Cerebellar nuclear complex (tissue), 1 donor: ENCODE measurements at places on chromosomes 4 and X.

DNA sequence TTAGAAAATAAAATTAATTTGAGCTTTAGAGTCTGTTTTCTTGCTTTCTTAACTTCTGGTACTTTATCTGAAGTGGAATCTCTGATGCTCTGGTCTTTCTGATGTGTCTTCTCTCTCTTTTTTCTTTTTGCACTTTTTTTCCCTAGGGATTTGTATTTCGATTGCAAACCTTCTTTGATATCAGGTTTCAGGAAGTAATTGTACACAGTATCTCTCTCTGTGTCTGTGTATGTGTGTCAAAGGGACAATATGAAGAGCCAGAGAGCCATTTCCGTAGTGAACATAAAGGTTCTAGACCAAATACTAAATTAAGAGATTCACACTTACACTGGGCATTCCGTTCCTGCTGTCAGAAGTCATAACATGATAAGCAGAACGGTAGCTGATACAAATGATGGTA, 325.0 kb downstream of the PCDH7 start:
- DNase-seq: no peak

DNA sequence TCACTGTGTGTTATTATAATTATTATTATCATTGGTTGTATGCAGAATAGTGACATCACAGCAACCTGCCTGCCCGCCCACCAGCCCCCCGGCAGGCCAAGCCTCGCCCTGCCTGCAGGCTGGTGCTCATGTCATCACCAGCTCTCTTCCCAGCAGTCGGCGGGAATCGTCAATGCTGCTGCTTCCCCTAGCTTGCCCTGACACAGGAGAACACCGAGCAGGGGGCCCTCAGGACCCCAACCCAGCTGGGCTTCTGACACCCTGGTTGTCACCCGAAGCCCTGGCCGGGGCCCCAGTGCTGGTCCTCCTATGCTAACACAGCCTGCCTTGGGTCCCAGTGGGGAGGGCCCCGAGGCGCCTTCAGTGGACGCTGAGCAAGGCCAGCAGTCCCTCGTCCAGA, 100.6 kb downstream of the PPP2R2C start:
- DNase-seq: no peak

DNA sequence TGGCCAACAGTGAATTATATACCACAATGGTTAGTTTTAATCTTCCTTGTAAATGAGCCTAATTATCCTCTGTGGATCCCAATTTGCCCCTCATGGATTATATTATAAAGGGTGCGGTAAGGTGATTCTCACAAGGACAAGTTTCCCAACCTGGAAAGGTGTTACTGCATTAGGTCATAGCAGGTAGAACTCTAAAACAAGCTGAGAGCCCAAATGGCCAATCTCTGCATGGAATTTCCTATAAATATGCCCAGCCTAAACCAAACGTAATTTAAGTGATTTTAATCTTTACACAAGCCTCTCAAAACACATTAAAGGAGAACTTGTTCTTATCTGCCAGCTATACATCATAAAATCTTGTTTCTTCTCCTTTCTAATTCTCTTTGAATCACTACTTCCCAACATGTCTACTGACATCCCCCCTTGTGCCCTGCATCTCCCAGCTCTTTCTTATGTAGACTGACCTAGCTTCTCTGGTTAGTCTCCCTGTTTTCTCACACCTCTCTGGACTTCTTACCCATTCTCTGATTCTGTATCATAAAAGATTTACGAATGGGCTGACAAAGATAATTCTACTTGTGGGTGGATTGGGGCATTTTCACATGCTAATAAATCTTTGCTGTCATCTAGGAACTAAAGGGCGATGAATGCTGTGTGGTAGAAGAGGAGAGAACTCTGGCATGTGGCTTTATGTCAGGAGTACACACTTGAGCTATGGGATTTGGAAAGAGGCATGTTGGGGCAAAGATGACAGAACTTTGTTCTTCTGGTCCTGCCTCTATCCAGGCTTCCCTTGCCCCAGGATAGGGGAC, 94.3 kb upstream of the PGRMC2 start:
- no peak for DNase-seq

DNA sequence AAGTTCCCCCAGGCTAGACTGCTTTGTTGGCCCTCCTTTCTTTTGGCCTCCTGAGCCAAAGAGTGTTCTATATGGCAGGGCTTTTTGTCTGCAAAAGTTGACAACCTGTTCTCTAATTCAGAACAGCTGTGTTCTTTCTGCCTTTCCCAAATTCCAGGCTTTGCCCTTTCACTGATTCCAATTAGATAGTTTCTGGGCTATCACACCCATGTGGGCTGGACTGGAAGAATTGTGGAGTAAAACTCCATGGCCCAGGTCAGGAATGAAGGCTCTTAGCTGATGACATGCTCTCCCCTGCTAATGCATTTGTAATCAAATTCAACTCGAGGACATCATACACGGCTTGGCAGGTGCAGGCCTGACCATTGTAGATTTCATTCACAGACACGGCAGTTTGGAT, 19.4 kb downstream of the BMP3 start:
- DNase-seq: no peak

DNA sequence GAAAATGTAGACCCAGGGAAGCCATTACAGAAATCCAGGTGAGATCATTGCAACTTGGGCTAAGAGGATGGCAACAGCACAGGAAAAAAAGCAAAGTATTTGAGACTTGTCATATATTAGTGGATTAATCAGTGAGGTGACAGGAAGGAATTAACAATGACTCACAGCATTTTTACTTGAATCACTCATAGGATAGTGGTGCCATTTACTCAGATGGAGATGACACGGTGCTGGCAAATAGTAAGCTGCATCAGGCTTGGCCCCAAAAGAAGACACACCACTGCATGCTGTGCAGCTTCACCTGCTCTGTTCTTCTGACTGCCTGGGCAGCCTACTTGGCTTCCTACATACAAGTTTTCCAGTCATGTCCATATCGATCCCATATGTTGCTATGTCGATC, 144.8 kb downstream of the FRYL start:
- DNase-seq: no peak

DNA sequence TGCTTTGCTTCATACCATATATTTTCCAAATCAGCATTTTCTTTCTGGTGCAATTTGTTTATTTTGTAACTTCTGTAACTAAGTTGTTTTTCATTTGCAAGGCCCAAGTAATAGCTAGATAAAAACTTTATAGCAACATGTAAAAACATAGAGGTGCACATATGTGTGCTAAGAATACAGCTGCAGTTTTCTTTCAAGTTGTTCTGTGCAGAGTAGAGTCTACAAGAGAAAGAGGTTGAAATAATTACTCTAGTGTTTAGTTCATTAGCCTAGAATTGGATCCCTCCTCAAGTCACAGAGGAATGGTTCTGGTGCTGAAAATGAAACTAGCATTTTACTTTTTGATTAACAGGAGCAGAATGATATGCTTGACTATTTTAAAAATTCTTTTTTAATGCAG, 32.2 kb upstream of the PDLIM5 start:
- no peak for DNase-seq

DNA sequence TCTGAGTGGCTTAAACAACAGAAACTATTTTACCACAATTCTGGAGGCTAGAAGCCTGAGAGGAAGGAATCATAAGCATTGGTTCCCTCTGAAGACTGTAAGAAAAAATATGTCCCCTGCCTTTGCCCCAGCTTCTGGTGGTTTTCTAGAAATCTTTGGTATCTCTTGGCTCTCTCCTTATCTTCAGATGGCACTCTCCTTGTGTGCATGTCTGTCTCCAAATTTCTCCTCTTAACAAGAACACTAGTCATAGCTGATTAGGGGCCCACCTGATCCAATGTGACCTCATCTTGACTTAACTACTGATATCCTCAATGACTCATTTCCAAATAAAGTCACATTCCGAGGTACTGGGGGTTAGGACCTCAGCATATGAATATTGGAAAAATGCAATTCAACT, 635.0 kb upstream of the NR3C2 start:
- no peak for DNase-seq
